ENCODE measurements at places on chromosomes 6 and 20.

DNA sequence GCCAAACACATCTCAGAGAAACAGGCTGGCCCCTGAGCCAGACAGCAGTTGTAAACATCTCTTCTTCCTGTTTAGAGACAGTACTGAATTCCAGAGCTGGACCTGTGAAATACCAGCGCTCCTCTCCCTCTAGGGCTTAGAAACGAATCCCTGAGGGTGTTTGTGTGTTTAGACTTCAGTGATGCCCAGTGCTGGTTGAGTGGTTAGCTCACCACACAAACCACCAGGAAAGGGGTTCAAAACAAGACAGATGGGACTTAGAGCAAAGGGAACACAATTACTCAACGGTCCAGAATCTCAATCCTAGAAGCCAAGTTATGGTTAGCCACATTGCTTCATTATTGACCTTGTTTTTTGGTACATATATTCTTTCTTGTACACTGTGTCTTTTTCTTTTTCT, 108.7 kb upstream of the TMEM170B start:
- no peak for DNase-seq

DNA sequence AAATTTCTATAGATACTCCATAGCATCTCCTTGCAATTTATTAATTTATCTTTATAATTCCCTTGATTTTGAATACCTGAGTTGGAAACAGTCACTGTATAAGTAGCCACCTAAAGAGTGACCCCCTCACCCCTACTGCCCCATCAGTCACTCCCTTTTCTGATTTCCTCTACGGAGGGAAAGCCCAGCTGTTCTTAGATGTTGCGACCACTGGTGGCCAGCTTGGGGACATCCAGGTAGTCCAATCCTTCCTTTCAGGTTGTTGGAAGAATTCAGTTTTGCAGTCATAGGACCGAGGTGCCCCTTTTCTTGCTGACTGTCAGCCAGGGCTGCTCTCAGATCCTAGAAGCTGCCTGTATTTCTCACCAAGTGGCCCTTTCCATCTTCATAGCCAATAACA, 87.8 kb downstream of the BMP6 start:
- DNase-seq, result no peak

GRCh38 chr20:3406481-3407039, 909 bp downstream of the DNAAF9 start:
- DNase-seq, result no peak

- peak; percentile 13 for DNase-seq
Measured at GRCh38 chr6:144482142-144482541, 197.0 kb downstream of the UTRN start.

GRCh38 chr6:158476389-158476788, 83.5 kb upstream of the TMEM181 start:
- no peak for DNase-seq

All from SHP77 (cell line).